ENCODE measurements at places on chromosomes 2 and 18. TPM values are rescaled to one million over a fixed set of nuclear protein-coding genes. Genes with fewer than 3 reads are reported as not detected.

Gene BCL11A
- 3.7 TPM for polyA plus RNA-seq

Gene SERPINB3
- not detected for polyA plus RNA-seq

Gene DBI
- 671 TPM for polyA plus RNA-seq

Gene COLEC12
- 1.7 TPM for polyA plus RNA-seq
